GM10248 (cell line): ENCODE measurements at places on chromosomes 3 and 15.

DNA sequence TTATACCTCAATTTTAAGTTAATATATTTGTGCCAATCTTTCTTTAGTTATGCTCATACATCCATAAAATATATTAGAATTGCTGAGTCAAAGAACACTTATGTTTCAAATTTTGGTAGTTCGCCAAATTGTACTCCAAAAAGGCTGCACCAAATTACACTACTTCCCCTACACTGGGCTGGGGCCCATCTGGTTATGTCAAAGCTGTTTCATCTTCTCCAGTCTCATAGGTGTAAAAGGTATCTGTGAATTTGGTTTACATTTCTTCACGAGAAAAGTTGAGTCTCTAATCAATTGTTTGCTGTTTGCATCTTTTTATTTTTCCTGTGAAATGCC, 706 bp downstream of the FSIP1 start:
- no peak for DNase-seq

DNA sequence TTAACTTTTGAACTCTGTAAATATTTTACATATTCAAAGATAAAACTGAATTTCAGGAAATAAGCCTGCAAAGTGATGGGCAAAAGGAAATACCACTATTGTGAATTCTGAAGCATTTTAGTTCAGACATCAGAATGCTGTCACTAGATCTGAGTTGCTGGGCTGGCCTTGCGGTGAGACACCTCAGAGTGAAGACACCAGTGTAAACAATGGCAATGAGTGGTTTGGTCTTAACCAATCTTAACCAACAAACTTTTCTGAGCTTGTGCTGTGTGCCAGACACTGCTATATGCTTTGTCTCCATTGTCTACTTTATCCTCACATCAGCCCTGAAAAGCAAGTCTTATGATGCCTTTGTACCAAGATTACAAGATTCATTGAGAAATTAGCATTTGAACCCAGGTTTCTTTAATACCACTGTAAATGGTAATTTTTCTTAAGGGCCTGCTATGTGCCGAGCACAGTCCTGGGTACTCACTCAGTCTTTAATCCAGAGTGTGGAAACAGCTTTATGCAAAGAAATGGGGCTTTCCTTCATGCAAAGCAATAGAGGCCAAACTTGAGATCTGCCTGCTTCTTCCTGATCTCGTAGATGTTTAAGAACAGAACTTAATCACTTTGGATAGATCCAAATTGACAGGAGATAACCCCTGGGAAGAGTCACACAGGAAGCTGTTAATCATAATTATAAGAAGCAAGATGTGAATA, 55.0 kb downstream of the TMEM39A start:
- no peak for DNase-seq

DNA sequence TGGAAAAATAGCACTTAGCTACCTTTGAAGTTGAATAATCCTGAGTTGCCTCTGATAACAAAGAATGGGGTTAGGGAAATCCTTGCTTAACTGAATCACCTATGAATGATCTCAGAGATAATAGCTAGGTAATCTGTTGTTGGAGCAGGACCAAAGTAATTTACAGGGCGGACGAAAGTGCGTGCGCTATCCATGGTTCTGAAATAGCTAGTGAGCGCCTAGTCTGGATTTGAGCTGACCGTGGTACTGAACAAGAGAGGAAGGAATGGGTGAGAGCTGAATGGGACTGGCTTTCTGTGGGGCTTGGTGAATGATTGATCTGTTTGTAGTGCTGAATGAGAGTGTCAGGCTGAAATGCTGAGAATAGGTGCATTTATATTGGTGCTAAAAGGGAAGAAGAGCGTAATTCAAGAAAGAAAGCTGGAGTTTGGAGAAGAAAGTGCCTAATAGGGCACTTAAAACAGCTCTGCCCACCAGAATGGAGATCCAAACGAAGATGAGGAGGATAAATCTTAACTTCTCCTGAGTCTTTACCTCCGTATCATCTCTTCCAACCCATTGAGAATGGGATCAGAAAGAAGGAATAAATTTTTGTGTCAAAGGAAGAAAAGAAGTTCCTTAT, 10.1 kb downstream of the SCN10A start:
- peak; percentile 35 for DNase-seq

DNA sequence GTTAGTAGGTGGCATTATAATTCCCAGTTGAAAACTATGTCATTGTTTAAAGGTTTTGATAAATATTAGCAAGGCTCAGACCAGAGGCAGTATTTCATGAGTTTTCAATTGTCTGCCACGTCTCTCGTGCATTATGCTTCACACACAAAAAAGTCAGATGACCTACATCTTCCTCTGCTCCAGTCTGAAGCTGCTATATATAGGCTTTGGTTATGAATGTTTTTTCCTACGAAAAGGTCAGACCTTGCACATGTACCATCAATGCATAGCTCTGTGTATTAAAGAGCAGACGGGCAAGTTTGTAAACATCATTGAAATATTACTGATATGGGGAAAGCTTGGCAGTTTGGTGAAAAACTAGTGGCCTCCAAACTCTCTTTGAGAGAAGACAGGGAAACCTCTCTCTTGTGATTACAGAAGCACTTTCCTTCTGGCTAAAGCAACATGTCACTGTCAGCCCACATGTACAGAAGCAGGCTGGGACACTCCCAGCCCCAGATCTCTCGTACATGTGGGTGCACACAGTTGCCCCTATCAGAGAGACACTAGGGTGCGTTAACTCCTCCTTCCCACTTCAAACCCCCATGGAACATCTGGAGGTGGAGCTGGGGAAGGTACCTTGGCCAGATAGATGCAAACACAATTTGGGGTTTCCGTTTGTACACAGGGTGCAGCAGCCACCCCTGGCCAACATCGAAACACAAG, 184.0 kb upstream of the BCL6 start:
- no peak for DNase-seq

DNA sequence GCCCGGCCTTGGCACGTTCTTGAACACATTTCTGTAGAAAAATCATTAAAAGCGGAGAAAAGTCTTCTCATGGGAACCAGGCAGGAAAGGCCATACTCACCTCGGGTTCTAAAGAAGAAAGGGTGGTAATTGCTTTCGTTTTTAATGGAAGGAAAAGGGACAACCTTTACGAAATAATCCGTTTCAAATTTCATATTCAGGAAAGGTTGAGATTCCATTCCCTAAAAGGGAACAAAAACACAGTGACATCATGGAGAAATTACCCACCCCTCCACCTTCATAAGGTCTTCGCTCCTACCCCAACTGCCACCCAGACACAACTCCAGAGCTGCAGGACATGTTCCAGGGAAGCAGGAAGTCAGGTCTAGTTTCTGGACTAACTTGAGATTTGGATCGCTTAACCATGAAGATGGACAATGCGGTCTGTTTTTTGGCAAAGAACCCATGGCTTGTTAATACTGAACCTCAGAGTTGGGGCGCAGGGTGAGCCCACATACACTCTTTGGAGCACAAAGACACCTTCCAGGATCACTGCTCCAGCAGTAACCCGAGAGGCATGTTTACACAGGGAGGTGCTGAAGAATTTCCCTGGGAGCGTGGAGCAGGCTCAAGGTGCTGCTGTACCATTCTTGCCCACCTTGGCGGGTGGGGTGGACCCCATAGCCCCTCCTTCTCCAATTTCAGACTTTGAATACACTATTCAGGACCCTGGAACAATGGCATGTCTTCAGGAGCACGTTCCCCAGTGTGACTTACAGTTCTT, 49.2 kb downstream of the SPATA12 start:
- DNase-seq, result no peak

GRCh38 chr15:67945951-67946700, 106.3 kb upstream of the RNU6-1 start:
- DNase-seq, result no peak
